Neural crest cell (in vitro differentiated cells): ENCODE measurements at places on chromosomes 12 and 14. TPM values are rescaled to one million over a fixed set of nuclear protein-coding genes. Genes with fewer than 3 reads are reported as not detected.

DNA sequence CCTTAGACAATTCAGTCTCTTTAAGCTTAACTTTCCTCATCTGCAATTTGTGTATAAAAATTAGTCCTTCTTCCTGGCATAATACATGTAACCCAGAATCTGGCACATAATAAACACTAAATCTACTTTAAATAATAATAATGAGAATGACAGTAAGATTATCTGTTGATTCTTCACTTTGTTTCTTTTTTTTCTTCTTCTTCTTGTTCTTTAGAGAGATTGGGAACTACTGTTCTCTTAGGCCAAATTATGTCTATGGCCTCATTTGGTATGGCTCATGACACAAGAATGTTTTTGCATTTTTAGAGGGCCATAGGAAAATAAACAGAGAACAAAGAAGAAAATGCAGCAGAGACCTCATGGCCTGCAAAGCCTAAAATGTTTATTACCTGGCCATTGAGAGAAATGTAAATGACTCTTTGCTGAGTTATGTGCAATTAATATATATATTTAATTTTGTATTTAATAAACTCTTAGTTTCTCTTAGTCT, 275.8 kb downstream of the SLC6A15 start:
- no peak for DNase-seq

DNA sequence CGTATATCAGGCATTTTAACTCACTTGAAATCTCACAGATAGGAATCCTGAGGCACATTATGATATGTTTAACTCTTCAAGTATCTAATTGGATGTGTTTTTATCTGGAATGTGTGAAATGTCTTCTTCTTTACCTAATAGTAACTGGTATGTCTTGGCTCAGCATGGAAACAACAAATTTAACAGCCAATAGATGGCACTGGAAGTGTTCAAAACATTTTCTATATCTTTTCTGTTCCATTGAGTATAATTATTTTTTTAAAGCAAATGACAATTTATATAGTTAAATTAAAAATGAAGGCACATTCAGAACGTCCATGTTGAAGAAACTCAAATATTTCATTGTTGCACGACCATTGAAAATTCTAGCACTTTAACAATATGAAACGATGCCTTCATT, 164.6 kb upstream of the SLC16A7 start:
- DNase-seq = no peak

GRCh38 chr12:108611884-108612415, 14.1 kb upstream of the TMEM119 start:
- DNase-seq = peak; percentile 55

- DNase-seq = no peak
Measured at GRCh38 chr14:51327376-51327775, 87.3 kb downstream of the TMX1 start.

GRCh38 chr12:75816897-75817296, 214.7 kb downstream of the PHLDA1 start:
- no peak for DNase-seq

The SOX5 gene
- 86.6 and 86.8 TPM in 2 replicates for total RNA-seq

The MYF5 gene
- total RNA-seq = not detected in 2 replicates

The SLC22A17 gene
- total RNA-seq = 39.4 and 42.4 TPM in 2 replicates

The GPATCH2L gene
- total RNA-seq = 67.1 and 73.1 TPM in 2 replicates
